ENCODE measurements at places on chromosomes 16 and 17.

GRCh38 chr16:67770346-67770991 is 35.9 kb downstream of the RANBP10 start:
- no peak for DNase-seq

DNA sequence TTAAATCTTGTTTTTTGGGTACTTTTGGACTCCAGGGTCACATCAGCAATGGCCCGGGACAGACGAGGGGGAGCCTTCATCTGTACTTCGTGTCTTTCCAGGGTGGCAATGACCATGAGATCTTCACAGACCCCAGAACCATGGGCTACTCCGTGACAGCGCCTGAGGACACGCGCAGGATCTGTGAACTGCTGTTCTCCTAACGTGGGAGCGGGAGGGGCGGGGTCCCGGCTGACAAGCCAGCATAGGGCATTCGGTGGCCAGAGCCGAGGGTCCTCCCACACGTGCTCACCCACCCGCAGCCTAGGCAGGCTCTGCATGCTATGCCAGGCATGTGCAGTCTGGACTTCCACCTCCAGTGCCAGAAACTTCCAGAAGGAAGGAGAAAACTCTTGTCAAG is 21.2 kb downstream of the CARHSP1 start:
- DNase-seq = no peak

- peak; percentile 22 for DNase-seq
These were observed 85.7 kb upstream of the XYLT1 start for GRCh38 chr16:17556276-17557052.

DNA sequence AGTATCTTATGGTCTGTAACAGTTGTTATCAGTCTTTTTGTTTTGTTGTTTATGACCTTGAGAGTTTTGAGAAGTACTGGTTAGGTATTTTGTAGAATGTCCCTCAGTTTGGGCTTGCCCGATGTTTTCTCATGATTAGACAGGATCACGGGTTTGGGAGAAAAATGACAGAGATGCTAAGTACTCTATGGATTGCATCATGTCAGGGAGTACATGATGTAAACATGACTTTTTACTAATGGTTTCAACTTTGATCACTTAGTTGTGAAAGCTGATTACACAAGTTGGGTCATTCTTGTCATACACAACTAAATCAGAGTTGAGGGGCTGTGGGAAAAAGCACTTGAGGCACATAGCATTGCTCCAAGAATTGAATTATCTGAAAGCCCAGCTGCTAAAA is 94.7 kb upstream of the SIAH1 start:
- DNase-seq = peak; percentile 14

- peak; percentile 74 for DNase-seq
These were observed 32.9 kb downstream of the CPSF4L start for GRCh38 chr17:73228748-73229236.

- DNase-seq = no peak
These were observed 27.9 kb upstream of the ATP2C2 start for GRCh38 chr16:84340325-84341040.

DNA sequence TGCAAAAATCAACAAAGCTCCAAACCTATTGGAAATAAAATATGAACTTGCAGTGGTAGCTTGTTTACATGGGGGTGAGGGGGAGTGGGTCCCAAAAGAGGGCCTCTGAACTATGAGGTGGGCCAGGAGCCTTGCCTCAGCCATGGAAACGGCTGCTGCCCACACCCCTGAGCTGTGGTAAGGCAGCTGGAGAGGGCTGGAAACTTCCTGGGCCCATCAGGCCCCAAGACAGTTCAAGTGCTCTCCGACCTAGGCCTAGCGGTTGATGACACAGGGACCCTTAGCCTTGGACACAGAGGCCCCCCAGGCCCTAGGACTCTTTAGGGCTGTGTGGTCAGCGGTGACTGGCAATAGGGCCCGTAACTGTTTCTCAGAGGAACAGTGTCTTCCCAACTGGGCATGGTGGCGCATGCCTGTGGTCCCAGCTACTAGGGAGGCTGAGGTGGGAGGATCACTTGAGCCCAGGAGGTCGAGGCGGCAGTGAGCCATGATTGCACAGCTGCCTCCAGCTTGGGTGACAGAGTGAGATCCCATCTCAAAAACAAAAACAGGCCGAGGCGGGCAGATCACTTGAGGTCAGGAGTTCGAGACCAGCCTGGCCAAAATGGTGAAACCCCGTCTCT is 18.3 kb downstream of the UNC13D start:
- no peak for DNase-seq

- no peak for DNase-seq
These were observed 135.8 kb downstream of the TRIM37 start for GRCh38 chr17:58970609-58971450.

DNA sequence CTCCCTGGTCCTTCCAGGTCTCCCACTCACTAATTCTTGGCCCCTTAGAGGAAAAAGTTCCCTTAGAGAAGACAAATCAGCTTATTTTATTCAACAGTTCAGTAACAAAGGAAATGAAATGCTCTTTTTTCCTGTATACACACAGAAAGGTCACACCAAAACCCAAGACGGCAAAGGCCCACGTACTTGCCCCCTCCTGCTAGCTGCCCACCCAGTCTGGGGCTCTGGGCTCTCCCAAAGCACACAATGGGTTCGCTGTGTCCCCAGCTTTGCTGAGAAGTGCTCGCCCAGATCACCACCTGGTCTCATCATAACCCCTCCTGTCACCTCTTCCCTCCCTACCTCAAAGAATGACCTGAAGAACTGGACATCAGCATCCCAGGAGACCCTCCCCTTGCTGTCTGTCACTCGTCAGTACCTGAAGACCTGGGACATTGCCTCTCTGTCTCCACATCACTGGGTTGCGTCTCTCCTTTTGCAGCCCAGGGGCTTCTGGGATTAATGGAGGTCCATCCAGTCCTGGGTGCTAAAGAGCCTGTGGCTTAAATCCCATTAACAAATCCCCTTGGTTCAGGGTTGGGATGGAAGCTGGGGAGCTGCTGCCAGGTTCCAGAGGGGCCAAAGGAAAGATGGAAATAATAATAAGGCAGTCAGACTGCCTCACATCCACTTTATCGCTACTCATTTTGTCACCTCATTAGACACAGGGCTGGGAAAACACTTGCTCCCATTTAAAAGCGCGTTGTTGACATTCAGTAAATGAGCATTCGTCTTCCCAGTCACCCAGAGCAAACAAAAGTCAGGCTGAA is 3.3 kb downstream of the SLC6A4 start:
- DNase-seq = no peak

GRCh38 chr17:9829343-9829742 is 3.6 kb downstream of the GLP2R start:
- no peak for DNase-seq

- DNase-seq = no peak
These were observed 76.5 kb upstream of the TNRC6C start for GRCh38 chr17:77882040-77882439.

- DNase-seq = no peak
These were observed 230.6 kb downstream of the IRF8 start for GRCh38 chr16:86129541-86129940.

DNA sequence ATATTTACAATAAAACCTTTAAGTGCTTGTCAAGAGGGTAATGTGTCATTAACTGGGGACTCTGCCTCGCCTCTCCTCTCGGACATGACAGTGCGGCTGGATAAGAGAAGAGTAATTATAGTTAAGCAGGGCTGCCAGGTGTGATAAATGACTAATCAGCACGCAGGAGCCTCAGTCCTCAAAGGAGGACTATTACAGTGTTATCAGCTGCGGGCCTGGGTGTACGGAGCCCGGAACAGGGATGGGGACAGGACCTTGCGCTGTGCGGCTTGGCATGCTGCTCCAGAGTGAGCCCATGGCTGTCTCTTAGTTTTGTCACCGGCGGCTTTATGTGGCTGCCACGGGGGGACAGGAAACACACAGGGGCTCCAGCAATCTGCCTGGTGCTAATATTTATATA is 607.2 kb downstream of the MAF start:
- no peak for DNase-seq

- DNase-seq = no peak
These were observed 8.7 kb upstream of the FLYWCH2 start for GRCh38 chr16:2874032-2874911.

GRCh38 chr17:4986403-4986802 is 1.1 kb downstream of the CAMTA2 start:
- no peak for DNase-seq

- DNase-seq = peak; percentile 28
These were observed 259.0 kb downstream of the XYLT1 start for GRCh38 chr16:17211797-17212196.

- DNase-seq = no peak
These were observed 662.5 kb downstream of the CDH11 start for GRCh38 chr16:64459402-64459801.

GRCh38 chr17:3622977-3623594 is 13.0 kb downstream of the SHPK start:
- no peak for DNase-seq

GRCh38 chr17:37405955-37406634 is 541 bp downstream of the ACACA start:
- DNase-seq = no peak

DNA sequence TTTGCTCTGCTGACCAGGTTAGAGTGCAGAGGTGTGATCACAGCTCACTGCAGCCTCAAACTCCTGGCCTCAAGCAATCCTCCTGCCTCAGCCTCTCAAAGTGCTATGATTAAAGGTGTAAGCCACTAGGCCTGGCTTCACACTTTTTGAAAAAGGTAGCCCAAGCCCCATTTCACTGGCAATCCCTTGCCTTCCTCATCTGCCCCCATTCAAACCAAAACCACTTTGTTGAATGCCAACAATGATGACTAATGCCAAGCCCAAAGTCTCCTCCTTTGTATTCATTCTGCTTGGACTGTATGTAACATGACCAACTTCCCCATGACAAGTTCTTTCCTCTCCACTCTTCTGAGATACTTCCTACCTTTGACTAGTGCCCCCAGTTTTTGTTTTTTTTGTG is 33.1 kb downstream of the N4BP1 start:
- peak; percentile 64 for DNase-seq

DNA sequence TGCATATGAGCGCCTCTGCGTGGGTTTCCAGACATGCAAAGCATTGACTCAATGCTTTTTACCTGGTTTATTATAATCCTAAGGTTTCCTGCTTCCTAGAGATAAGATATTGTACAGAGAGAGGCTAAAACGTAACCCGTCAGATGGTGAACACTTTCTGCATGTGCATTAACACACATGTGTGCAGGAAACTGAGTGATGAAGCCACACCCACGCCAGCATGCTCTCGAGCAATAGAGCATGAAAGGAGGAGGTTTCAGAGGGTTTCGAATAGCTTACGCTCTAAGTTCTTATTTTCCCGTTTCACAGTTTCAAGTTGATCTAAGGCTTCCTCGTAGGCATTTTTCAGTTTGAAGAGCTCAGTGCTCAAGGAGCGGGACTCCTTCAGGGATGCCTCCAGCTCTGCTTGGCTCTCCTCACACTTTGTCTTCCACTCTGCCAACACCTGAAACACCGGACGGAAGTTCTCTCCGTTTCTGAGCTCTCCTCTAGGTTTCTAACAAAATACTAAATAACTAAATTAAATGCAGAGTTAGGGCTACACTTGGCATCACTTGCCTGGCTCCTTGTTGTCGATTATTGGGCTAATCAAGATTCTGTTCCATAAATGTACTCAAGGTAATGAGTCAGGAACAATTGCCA is 23.2 kb downstream of the MYH3 start:
- no peak for DNase-seq

GRCh38 chr17:77880711-77881450 is 77.6 kb upstream of the TNRC6C start:
- no peak for DNase-seq

- no peak for DNase-seq
These were observed 241.8 kb upstream of the CACNG5 start for GRCh38 chr17:66593116-66593515.

DNA sequence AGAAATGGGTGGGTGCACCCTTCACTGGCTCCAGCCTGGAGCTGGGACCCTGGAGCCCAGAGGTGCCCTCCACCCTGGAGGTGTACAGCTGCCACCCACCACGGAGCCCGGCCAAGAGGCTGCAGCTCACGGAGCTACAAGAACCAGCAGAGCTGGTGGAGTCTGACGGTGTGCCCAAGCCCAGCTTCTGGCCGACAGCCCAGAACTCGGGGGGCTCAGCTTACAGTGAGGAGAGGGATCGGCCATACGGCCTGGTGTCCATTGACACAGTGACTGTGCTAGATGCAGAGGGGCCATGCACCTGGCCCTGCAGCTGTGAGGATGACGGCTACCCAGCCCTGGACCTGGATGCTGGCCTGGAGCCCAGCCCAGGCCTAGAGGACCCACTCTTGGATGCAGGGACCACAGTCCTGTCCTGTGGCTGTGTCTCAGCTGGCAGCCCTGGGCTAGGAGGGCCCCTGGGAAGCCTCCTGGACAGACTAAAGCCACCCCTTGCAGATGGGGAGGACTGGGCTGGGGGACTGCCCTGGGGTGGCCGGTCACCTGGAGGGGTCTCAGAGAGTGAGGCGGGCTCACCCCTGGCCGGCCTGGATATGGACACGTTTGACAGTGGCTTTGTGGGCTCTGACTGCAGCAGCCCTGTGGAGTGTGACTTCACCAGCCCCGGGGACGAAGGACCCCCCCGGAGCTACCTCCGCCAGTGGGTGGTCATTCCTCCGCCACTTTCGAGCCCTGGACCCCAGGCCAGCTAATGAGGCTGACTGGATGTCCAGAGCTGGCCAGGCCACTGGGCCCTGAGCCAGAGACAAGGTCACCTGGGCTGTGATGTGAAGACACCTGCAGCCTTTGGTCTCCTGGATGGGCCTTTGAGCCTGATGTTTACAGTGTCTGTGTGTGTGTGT is 46.8 kb downstream of the IL21R start:
- DNase-seq = no peak

GRCh38 chr17:57902800-57903759 is 52.1 kb downstream of the CUEDC1 start:
- no peak for DNase-seq

- no peak for DNase-seq
These were observed 155.4 kb downstream of the FOXL1 start for GRCh38 chr16:86733546-86734254.

DNA sequence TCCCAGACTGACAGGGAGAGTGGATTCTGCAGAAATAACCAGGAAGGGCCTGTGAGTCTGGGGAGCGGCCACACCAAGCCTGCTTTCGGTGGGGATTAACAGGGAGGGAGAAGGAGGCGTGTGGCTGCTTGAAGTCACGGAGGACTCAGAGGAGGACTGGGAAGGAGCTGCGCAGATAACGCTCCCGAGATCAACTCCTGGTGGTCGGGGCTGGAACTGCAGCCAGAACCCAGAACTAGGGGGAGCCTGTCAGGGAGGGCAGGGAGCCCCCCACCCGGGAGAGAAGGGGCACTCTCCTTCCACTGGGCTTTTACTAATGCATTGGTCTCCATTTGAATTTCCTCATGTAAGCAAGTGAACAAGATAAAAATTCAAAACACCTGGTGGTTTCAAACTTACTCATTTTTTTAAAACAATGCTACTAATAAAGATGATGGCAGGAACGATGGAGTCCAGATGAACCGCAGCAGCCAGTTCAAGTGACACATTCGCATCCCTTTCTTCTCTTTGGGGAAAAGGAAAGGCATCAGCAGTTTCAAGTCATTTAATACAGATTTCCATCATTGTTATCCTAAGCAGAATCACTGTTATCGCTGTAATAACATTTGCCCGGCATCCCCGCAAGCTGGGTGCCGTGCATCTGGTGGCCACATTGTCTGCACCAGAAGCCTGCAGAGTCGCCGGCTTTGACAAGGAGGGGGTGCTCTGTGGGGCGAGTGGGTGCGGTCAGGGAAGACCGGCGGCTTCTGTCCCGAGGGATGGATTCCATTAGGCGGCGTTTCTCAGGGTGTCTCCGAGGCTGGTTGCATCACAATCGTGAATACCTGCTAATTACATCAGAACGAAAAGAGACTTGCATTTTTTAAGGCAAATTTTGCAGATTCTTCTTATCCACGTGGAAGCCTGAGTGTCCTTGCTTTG is 183.0 kb downstream of the FOXL1 start:
- peak; percentile 43 for DNase-seq

GRCh38 chr17:77445760-77446532 is 305.2 kb downstream of the SEC14L1 start:
- DNase-seq = peak; percentile 80

- DNase-seq = no peak
These were observed 149.0 kb upstream of the RBL2 start for GRCh38 chr16:53285236-53285635.

All from activated CD4-positive, alpha-beta T cell treated with anti-CD3 and anti-CD28 coated beads, Interleukin-2, amount 50 U/mL, for 16 hours (primary cell).